ENCODE measurements at places on chromosomes 5 and 9. TPM values are rescaled to one million over a fixed set of nuclear protein-coding genes. Genes with fewer than 3 reads are reported as not detected.
A peak's percentile ranks its signal among the peaks of the same experiment; 100 is the strongest.

GRCh38 chr5:178194026-178194425, 6.9 kb upstream of the GMCL2 start:
- no peak for DNase-seq

DNA sequence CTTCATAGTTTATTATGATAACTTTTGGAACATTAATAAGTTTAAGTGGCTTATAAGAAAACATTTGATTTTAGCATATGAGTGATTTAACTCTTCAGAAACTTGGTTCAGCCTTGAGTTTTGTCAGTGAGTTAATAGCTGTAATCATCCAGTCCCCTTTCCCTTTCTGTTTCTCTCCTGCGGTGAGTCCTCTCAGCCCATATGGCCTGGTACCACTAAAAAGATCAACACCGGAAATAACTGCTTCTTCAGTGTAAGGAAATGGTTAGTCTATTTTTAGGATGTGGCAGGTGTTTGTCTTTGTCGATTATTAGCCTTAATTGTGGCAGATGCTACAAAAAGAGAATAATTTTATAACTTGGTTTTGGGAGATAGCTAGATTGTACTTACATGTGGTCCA, 120.2 kb upstream of the GRHPR start:
- DNase-seq: no peak

- peak; percentile 30 for DNase-seq
Measured at GRCh38 chr5:94326586-94326985, 291.8 kb downstream of the KIAA0825 start.

DNA sequence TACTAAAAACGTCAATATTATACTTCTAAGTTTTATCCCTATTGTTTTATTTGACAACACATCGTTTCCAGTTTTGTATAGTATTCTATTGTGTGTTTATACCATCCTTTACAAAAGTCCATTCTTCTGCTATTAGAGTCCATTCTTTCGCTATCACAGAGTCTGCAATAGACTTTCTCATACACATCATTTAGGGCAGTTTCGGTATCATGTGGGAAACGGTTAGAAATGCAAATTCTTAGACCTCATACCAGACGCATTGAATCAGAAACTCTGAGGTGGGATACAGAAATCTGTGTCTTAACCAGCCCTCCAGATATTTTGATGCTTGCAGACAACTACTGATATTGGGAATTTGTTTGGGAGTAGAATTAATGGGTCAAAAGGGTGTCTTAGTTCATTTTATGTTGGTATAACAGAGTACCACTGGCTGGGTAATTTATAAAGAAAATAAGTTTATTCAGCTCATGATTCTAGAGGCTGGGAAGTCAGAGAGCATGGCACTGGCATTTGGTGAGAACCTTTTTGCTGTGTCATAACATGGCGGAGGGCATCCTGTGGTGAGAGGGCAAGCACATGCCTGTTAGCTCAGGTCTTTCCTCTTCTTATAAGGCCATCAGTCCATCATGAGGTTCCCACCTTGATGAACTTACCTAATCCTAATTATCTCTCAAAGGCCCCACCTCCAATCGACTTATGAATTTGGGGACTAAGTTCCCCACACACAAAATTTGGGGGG, 21.1 kb downstream of the CARTPT start:
- no peak for DNase-seq

The IL5 gene
- not detected for total RNA-seq

The ADAMTS19 gene
- 0.87 TPM for total RNA-seq
